T-helper 17 cell (primary cell): ENCODE measurements at places on chromosomes 7 and 10.

DNA sequence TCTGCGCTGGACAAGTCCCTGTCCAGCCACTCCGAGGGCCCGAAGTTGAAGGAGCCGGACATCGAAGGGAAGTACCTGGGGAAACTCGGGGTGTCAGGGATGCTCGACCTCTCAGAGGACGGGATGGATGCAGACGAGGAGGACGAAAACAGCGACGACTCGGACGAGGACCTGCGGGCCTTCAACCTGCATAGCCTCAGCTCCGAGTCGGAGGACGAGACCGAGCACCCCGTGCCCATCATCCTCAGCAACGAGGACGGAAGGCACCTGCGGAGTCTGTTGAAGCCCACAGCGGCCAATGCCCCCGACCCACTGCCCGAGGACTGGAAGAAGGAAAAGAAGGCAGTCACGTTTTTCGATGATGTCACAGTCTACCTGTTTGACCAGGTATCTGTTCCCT, 17.1 kb upstream of the BHLHA15 start:
- DNase-seq: no peak

DNA sequence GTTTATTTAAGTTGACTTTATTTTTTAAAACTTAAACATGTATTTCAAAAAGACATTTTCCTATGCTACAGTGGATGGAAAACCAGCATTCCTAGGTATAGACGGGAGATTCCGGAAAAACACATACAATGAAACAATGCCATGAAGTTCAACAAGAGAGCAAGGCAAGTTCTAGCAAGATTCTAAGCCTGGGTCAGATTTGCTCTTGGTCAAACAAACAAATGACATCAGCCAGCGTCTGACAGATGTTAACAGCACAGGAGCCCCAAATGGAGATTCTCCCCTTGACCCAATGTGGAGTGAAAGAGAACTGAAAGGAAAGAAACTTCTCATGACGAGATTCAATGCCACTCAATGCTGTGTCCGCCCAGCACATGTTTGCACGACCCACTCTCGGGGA, 149.9 kb downstream of the NEURL1 start:
- no peak for DNase-seq

DNA sequence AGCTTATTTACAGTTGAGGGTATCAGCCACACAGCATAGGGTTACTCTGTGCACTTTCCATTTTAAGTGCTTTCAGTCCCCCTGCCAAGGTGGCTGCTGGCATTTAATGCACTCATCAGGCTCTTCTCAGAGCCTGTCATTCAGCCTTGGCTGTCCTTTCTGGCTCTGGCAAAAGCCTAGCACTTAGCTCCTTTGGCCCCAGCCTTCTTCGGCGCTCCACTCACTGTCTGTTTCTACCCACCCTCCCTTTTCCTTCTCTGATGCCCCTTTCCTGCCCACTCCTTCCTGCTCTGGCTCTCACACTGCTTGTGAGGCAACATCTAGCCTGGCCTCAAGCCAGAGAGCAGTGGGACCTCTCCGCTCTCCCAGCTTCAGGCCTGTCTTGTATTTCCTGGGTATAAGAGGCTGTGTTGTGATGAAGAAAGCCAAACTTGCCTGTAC, 60.2 kb downstream of the WIPF3 start:
- no peak for DNase-seq

DNA sequence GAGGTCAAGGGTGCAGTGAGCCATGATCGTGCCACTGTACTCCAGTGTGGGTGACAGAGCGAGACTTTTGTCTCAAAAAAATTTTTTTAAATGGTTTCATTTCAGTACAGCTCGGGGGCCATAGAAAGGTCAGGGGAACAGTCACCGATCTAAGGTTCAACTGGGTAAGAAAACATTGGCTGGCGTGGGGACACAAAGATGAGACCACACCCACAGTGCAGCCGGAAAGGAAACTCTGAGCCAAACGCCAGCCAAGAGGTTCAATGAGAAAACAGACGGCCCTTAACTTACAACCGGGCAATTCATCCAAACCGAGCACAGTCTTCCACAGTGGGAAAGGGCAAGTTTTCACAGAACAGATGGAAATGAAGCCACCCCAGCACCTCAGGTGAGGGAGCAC, 65.1 kb downstream of the SLC37A3 start:
- DNase-seq: no peak

GRCh38 chr10:11685787-11686218, 56.4 kb upstream of the ECHDC3 start:
- DNase-seq: peak; percentile 31
